Mesothelial cell of epicardium (in vitro differentiated cells): ENCODE measurements at places on chromosomes 11 and 22.

DNA sequence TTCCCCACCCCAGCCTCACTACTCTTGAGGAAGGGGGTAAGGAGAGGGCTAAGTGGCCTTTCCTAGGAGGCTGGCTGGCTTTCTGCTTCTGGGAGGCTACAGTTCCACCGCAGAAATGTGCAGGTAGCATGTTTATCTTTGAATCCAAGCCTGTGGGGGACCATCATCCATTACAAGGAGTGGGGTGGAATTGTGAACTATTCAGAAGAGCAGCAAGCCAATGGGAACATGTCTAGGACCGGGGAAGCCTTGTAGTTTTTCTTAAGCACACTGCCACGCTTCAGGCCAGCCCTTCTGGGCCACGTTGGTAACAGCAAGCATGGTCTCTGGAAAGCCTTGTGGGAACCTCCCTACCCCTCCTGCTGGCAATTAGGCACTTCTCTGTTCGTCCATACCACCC is 100.3 kb downstream of the AMOTL1 start:
- no peak for DNase-seq

DNA sequence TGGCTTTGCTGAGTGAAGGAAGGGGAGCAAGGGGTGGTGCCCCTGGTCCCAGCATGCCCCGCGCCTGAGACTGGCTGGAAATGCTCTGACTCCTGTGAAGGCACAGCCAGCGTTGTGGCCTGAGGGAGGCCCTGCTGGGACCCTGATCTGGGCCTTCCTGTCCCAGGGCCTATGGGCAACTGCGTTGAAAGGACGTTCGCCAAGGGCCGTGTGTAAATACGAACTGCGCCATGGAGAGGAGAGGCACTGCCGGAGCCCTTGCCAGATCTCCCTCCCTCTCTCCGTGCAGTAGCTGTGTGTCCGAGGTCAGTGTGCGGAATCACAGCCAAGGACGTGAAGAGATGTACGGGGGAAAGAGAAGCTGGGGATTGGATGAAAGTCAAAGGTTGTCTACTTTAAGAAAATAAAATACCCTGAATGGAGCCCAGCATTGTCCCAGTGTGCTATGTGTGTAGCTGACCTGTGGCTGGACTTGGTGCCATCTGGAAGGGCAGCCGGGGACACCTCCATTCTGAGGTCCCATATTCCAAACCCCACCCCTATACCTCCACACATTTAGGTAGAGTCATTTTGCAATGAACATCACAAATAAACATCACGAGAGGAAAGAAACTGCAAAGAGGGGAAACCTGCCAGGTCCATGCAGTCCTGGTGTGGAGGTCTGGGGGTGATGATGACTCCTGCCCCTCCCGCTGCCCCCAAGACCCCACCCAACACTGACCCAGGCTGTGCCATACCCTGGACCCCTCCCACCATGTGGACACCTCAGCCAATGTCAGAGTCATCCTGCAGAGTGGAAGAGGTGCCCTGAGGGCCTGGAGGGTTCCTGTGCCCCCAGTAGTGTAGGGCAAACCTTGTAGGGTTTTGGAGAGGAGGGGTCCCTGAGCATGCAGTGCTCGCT is 16.9 kb downstream of the RSPH14 start:
- DNase-seq, result no peak

DNA sequence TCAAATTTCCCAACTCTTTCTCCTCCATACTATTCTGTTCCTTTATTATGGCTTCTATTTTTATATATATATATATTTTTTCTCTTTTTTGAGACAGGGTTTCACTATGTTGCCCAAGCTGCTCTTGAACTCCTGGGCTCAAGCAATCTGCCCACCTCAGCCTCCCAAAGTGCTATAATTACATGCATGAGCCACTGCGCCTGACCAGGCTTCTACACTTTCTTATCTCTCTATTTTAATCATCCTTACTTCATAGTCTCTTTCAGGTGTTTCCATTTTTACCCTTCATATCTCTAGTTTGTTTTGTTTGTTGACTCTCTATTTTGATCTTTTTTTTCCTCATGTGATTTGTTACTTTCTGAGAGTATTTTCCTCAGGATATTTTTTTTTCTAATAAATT is 19.8 kb downstream of the GVQW3 start:
- DNase-seq, result no peak

- DNase-seq, result no peak
Observed at GRCh38 chr11:57403802-57404147, 13.3 kb upstream of the PRG2 start.

- no peak for DNase-seq
Observed at GRCh38 chr11:127334466-127334865, 333.9 kb upstream of the KIRREL3 start.

DNA sequence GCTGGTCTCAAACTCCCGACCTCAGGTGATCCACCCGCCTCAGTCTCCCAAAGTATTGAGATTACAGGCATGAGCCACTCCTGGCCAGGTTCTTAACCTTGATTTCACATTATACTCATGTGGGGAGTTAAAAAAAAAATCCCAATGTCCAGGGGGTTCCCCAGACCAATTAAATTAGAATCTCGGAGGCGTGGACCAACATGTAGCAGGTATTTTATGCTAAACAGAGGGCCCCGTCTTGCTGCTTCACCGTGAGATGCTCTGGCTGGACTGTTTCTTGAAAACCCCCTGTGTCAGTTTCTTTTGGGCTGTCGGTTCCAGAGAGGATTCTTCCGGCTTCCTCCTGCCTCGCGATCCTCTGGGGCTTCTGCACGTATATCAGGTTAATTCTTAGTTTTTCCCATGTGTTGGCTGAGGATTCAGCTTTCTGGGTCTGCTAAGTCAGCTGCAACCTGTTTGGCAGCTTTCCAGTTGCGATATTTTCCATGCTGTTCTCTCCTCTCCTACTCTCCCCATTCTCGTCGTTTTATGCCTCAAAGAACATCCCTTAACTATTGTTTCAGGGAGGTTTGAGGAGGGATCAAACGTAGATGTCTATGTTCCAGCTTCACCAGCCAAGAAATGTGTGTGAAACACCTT is 50.6 kb upstream of the ACCSL start:
- no peak for DNase-seq

DNA sequence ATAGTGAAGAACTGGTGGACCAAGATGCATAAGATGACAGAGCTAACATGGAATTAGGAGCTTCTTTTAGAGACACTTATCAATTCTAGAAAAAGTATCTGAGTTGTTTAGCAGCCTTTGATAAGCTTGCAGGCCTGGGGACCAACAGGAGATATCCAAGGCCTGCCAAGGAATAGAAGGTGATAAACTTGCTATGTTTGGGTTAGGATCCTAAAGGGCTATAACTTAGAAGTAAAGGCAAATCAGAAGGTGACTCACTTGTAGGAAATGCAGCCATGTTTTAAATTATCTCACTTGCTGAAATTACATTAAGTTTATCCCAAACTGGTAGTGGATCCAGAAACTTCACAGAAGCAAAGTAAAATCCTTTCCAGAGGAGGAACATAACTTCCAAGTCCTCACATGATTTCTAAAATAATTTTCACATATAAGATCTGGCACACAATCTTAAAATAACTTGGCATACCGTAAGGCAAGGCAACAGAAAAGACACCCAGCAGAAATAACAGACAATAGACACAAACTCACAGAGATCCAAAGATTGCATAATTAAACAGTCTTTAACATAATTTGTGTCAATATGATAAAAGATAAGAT is 69.6 kb upstream of the TEAD1 start:
- no peak for DNase-seq

- no peak for DNase-seq
Observed at GRCh38 chr11:127223026-127223425, 222.5 kb upstream of the KIRREL3 start.

DNA sequence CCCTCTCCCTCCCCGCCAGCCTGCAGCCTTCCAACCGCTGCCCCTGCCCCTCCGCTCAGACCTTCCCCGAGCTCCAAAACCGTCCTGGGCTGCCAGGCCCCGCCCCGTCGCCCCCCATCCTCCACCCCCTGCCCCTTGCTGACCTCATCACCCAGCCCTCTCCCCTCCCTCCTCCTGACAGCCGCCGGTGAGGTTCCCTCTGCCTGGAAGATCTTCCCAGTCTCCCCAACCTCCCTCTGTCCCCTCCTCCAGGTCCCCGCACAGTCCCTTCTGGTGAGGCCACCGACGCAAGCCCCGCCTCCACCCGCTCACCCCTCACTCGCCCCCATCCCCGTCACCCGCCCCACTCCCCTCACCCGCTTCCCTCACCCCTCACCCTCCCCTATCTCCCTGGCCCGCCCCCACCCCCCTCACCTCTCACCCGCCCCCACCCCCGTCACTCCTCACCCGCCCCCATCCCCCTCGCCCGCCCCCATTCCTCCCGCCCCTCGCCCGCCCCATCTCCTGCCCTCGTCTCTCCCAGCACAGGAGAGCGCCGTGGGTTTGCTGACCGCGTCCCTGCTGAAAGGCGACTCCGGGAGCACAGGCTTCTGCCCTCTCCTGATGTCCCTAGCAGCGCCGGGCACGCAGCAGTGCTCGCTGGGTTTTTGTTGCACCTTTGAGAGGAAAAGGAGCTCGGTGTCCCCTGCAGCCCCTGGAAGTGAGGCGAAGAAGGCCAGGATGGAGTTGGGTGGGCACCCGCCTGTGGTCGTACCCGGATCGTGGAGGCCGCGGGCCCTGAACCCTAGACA is 16.4 kb upstream of the UPK3A start:
- peak; percentile 55 for DNase-seq

- DNase-seq, result no peak
Observed at GRCh38 chr11:72226701-72227100, 2.1 kb downstream of the INPPL1 start.

- no peak for DNase-seq
Observed at GRCh38 chr22:46947516-46948257, 185.2 kb downstream of the TBC1D22A start.

- DNase-seq, result no peak
Observed at GRCh38 chr11:132312701-132313111, 942.3 kb downstream of the NTM start.

DNA sequence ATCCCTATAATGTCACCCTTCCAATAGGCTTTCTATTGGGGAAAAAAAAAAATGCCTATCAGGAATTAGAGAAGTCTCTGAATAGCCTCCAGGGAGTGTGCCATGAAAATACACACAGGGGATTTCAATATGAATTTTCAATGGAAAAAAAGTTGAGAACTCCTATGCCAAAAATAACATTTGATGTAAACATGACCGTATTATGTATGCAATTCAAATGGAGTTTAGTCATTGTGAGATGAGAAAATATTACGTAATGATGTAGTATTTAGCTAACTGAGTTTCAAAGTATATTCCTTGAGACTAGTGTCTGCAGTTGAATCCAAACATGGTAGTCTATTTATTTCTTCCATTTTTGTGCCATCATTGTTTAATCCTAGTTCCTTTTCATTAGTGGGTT is 182.3 kb downstream of the BLID start:
- no peak for DNase-seq

GRCh38 chr11:6269994-6270393 is 10.4 kb downstream of the CCKBR start:
- DNase-seq, result no peak

GRCh38 chr11:30381879-30382278 is 59.0 kb downstream of the ARL14EP start:
- no peak for DNase-seq

GRCh38 chr22:30574095-30574981 is at the start of gene GAL3ST1:
TSS of gene GAL3ST1 (minus strand) at chr22:30574665. CDS start at chr22:30557392, 17,273 bp downstream.
- DNase-seq, result no peak

DNA sequence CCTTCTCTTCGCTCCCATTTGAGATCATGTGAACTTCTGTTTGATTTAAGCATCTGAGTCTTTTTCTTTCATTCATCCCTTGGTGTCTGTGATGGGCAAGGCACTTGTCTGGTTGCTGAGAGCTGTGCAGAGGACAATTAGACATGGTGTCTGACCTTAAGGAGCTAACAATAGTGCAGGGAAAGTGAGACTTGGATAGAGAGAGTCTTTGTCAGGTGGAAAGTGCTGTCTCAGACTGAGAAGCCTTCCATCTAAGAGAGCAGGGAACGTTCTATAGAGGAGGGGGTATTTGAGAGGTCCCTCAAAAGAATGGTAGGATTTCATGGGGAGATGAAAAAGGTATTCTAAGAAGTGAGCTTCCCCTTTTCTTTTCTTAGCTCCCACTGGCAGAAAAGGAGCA is 14.1 kb downstream of the MICAL3 start:
- no peak for DNase-seq

- DNase-seq, result peak; percentile 33
Observed at GRCh38 chr11:2515401-2516275, 70.8 kb downstream of the KCNQ1 start.
